ENCODE measurements at places on chromosomes 6 and 20. TPM values are rescaled to one million over a fixed set of nuclear protein-coding genes. Genes with fewer than 3 reads are reported as not detected.

DNA sequence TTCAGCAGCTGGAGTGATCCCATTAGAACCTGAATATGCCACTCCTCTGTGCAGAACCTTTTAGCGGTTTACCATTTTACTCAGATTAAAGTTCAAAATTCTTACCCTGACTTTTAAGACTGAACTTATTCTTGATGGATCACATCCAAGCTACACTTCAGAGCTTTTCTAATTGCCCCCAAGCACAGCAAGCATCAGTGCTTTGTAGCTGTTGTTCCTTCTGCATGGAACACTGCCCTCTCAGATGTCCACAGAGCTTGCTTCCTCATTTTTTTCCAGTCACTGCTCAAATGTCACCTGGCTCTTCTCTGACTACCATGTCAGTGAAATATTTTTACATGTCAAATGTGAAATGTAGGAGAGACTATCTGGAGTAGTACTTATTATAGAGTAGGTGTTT, 1.6 kb upstream of the SLC35B3 start:
- no peak for DNase-seq

The GSTA3 gene
- polyA plus RNA-seq, result not detected

The CRISP3 gene
- polyA plus RNA-seq, result not detected

DNA sequence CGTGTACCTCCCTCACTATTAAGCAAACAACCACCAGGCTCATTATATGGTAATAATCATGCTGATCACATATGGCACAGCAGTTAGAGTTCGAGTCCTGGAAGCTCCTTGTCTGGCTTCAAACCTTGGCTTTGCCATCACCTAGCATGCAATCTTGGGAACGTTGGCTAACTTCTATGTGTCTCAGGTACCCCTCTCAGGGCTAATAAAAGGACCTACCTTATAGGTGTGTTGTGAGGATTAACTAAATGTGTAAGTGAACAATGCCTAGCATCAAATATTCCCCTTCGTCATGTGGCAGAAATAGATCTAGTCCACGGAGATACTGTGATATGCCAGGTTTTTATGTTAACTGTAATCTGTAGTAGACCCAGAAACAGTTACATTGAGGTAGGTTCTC, 10.4 kb downstream of the CYP24A1 start:
- no peak for DNase-seq

- DNase-seq, result no peak
Observed at GRCh38 chr6:145531822-145532221, 203.5 kb downstream of the EPM2A start.

GRCh38 chr6:48614326-48614725, 503.3 kb upstream of the PTCHD4 start:
- DNase-seq, result no peak

DNA sequence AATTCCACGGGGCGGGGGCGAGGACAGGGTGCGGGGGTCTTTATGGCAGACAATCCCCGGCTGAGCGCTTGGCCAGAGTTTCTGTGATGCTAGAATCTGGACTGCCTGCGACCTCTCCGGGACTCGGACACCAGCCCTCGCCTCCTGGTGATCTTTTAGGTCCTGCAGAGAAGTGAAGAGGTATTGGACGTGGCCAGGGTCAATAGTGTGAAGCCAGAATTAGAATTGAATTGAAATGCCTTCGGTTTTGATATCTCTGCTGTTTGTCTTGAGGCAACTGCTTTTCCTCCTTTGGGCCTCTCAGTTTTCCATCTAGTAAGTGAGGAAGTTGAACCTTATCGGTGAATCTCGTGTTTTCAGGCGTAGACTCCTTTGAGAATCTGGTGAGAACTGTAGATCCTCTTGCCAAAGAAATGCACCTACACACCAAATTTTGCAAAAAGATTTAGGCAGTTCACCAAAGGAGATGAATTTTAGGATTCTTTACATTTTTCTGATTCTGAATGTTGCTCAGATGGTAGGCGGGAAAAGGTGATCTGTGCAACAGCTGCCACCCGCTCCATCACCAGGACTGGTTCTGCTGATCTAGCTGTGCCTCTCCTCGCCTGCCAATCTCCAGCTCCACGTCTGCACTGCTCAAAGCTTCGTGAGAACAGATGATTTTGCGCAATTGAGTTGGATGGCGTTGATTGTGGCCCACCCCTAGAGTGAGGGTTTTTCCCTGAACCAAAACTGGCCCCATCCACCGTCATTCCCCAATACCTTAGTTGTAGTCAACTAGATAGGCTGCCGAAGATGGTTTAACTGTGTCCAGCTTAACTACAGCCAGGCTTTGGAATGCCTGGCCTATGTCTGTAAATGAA, 837 bp upstream of the OSER1 start:
- no peak for DNase-seq

The HLA-G gene
- 3.1 TPM for polyA plus RNA-seq

DNA sequence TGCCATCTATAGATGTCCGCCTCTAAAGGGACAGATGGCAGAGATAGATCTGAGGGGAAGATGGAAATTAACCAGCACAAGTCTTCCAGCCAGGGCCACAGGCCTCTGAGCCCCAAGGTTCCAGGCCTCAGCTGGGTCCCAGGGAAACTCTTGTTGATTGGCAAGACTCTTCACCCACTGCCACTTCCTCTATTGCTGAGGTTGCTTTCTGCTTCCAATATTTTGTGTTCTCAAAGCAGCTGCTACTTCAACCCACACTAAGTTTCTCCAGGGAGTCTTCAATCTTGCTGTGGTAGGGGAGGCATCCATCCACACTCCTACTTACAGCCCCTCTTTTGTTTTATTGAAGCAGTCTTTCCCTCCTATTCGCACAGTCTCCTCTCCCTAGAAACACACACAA, 36.4 kb upstream of the SASH1 start:
- no peak for DNase-seq

DNA sequence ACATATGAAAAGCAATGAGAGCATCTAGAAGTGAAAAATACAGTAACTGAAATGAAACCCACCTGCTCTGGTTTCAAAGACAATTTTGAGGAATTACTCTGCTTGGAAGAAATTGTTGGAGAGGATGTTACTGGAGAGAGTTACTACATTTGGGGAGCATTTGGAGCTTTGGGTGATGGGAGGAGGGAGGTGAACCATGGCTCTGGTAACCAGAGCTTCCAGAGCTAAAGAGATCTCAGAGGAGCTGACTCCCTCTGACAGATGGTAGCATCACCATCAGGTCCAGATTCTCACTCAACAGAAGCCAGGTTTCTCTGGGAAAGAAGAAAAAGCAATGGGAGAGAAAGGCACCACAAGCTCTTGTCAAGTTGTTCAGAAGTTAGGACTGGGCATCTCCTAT, 42.2 kb upstream of the SMAP1 start:
- no peak for DNase-seq

The ITCH gene
- 35.7 TPM for polyA plus RNA-seq

GRCh38 chr6:24537082-24537699, 42.4 kb downstream of the ALDH5A1 start:
- DNase-seq, result no peak

The TCP11 gene
- not detected for polyA plus RNA-seq

DNA sequence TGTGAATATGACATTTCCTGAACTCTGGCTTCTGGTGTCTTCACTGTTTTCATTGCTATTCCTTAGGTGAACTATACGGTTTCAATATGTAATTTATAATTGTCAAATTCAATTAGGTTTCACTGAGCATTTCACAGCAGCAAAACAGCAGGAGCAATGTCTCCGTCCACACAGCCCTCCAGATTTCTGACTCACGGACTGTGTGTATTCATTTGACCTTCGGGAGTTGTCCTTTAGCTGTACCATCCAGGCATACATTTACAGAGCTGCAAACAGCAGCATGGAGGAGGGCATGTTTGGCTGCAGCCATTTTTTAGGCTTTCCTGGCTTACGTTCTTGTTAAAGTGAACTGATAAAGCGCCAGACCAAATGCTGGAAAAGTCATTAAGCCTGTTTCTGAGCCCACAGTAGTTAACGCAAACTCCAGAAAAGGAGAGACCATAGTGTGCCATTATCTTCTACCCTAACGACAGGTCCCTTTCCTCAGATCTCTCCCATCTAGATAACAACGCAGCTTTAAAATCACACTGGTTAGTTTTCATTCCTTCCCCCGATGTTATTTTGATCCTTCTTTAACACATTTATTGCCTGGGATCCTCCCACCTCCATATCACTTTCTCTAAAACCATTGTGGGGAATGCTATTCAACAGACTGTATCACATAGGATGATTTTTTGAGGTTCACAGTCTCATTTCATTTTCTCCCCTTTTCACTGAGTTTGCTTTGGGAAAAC, 18.3 kb downstream of the FOXC1 start:
- DNase-seq, result no peak

The SLC24A3 gene
- polyA plus RNA-seq, result not detected

GRCh38 chr6:125421836-125422235, 120.1 kb upstream of the HDDC2 start:
- DNase-seq, result no peak

DNA sequence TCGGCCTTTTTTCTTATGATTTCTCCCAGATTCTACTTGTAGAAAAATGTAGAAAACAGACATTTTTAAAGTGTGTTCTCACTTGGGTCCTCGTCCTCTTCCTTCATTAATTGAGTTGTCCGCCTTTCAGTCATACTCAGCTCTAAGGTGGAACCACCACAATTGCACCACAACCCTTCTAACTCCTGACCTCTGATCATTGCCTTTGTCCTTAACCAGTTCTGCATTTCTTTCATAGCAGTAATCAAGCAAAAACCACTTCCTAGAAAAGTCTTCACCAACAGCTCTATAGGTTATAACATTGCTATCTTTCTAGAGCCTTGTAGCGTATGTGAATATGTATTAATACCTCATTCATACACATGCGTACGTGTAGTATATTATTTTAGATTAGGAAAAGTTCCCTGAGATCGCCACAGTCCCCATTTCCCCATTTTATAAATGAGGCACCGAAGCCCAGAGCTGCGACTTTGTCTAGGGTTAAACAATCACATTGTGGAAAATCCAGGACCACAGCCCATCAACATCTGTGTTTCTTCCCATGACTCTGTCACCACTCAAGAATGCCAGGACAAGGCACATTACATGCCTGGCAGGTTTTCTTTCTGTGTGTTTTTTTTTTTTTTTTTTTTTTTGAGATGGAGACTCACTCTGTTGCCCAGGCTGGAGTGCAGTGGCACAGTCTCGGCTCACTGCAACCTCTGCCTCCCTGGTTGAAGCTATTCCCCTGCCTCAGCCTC, 175.5 kb downstream of the BTBD3 start:
- no peak for DNase-seq

The PKIG gene
- polyA plus RNA-seq, result 1.6 TPM

DNA sequence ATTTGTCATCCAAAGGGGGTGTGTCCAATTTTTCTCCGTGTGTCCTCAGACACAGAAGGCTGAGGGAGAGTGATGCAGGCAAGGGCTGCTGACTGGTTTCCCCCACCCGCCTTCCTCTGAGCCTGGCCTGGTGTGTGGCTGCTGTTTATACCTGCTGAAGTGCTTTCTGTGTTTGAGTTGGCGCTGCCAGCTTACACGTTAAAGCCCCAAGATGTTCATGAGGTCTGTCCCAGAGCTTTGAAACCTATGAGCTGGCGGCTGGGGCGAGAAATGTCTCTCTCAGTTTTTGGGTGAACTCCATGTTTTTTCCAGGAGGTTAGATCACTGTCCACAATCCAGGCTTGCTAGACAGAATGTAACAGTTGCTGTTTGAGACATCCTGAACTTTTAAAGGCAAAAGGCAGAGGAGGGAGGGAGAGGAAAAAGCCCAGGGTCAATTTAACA, 69.0 kb upstream of the CCN2 start:
- no peak for DNase-seq

GRCh38 chr20:60786686-60787217, 465.3 kb upstream of the CDH4 start:
- no peak for DNase-seq

The EEF1A2 gene
- polyA plus RNA-seq, result not detected

GRCh38 chr20:8709627-8710026, 359.3 kb upstream of the PLCB4 start:
- DNase-seq, result no peak

The CCNC gene
- 42.4 TPM for polyA plus RNA-seq

The TAPBP gene
- polyA plus RNA-seq, result 303 TPM

The CDK19 gene
- 2.4 TPM for polyA plus RNA-seq

The DDR1 gene
- polyA plus RNA-seq, result not detected

- DNase-seq, result no peak
Observed at GRCh38 chr6:136155191-136155590, 94.9 kb downstream of the MTFR2 start.

The CRNKL1 gene
- 19.0 TPM for polyA plus RNA-seq

- no peak for DNase-seq
Observed at GRCh38 chr6:143544011-143544696, 32.6 kb upstream of the FUCA2 start.

DNA sequence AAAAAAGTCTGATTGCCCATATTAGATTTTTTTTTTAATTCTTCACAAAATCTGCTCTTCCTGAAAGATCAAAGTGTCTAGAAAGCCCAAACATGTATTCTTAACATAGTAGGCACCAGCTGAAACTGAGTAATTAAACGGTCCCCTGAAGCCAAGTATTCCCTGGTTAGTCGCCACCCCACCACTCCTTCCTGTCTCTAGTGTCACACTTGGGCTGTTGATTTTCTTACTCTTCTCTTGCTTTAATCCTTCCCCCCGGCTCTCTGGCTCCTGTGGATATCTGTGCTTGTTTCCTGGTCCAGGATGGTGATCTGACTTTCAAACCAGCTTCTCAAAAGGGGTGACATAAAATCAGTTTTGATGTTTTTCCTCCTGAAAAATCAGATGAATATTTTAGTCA, 162.9 kb downstream of the QKI start:
- DNase-seq, result no peak

DNA sequence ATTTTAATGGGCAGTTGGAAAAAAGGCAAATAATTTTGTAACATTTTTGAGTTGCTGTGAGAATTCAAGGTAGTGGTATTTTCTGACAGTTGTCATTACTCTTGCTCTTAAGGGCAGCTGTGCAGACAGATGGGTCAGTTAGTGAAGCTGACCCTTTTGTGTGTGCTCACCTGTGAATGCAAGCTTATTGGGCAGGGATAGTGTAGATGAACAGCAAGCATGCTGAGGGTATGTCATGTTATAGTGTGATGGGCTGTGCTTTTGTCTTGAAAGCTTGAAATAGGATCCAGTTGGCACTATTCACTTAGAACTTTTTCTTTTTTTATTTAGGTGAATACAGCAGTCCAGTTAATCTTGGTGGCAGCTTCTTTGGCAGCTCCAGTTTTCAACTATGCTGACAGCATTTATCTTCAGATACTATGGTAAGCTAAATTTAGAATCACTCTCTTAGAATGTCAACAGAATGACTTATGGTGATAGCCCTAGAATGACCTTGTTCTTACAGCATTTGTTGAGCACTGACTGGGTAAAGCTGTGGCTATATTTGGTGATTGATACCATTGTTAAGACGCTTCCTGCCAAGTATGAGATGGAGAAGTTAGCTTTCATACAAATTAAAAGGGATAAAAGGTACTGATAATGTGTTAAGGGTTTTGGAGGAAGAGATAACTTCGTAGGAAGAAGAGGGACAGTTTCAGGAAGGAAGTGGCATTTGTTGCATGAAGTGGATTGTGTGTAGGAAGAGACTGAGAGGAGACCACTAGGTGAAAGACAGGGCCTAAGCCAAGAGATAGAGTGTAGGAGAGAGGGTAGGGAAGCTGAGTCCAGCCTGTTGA, 19.5 kb downstream of the LRRN4 start:
- DNase-seq, result no peak

The SAMD3 gene
- polyA plus RNA-seq, result 376 TPM

The POM121L2 gene
- not detected for polyA plus RNA-seq
